Forelimb muscle (tissue), 1 donor: ENCODE measurements at places on chromosomes 4 and X.

DNA sequence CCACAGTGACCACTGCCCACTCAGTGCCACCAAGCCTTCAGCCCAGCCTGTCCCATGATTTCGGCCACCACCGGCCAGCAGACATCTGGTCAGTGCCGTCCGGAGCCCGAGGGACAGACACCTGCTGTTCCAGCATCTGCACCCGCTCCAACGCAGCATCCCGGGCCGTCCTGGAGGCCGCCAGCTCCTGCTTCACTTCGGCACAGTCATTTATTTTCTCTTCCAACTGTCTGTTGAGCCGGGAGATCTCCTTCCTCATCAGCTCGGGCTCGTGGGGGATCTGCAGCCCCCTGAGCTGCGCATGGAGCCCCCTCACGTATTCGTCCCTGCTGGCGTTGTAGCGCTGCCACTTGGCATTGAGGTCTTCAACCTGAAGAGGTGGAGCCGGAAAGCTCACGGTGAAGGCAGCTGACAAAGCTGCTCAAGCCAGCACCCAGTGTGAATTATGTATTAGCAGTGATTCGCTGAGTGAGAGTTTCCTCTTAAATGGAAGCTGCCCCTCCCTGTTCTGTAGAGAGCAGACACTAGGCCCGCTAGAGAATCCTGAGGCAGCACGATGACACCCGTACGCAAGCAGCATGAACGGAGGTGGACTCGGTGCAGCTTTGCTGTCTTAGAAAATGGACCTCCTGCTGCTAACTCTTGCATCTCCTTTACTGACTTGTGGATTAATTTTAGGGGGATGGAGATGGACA lies 11.4 kb downstream of the TNIP2 start:
- DNase-seq = no peak

DNA sequence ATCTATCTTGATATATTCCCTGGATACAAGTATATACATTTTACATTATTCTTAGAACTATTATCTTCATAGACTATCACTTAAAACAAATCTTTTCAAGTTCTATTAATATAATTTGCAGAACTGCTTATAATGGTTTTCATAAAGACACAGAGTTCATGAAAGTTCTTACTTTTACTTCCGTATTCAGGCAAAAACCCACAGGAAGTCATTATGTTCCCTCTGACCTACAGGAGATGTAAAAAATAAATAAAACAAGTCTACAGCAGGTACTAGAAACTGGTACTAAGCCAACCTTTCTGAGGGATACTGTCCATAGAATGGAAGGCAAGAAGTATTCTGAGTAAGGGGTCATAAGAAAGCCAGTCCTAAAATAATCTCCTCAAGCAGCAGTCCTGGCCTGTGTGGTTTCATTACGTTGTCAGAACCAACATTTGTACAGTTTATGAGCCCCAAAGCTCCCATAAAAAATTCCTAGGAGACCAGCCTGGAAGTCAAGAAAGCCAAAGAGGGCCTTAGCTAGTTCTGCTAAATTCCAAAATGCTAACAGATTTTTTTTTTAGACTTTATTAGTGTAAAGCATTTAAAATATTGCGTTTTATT lies 68.6 kb downstream of the CAMK2D start:
- no peak for DNase-seq

DNA sequence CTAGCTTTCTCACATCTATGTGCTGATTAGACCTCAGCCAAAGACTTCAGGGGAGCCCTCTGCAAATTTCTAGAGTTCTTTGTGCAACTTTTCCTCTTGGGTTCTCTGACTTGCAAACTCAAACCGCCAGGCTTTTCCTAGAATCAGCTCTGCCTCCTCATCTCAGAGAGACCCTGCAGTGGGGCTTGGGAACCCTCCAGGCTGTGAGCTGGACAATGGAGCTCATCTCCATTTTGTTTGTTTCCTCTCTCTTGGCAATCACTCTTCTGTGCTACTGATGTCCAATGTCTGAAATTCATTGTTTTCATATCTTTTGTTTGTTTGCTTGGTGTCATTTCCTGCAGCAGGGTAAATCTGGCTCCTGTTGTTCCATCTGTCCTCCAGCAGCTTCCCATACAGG lies 33.0 kb downstream of the GYPB start:
- DNase-seq = no peak

DNA sequence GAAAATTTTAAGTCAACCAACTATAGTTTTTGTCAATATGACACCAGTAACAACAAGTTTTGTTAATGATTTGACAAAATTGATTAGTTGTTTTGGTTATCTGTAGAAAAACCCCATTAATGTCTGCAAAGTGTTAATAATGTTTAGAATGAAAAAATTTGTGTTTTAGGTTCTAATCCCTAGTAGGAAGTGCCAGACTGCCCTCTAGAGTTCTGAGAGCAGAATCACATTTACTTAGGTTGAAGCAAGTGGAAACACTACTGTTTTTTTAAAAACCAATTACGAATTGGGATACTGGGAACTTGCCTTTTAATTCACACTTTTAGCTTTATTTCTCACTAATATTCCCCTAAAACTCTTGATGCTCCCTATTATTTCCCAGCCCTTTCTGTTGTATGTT lies 101.1 kb upstream of the CYLC1 start:
- no peak for DNase-seq

GRCh38 chr4:121339307-121339706 lies 41.5 kb downstream of the QRFPR start:
- no peak for DNase-seq

GRCh38 chrX:67004451-67004850 lies 365.6 kb upstream of the EDA2R start:
- DNase-seq = no peak

- no peak for DNase-seq
Measured at GRCh38 chr4:37981844-37982720, 21.9 kb downstream of the PTTG2 start.

DNA sequence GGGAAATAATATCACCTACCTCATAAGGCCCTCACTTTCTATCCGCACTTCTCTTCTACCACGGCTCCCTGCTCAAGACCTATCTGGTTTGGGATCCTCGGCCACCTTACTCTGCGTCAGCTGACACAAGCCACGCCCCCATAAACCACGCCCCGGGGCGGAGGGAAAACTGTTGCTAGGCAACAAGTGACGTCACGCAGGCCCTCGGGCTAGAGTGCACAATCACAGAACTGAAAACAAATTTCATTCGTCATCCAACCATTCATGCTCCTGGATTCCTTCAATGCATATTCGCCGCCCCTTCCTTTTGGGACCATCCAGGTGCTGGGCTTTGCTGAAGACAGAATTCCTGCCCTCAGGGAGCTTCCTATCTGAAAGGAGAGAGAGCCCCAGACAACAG lies 66.3 kb downstream of the SMC1A start:
- DNase-seq = no peak

- no peak for DNase-seq
Measured at GRCh38 chr4:80264825-80265224, 1.6 kb upstream of the FGF5 start.

DNA sequence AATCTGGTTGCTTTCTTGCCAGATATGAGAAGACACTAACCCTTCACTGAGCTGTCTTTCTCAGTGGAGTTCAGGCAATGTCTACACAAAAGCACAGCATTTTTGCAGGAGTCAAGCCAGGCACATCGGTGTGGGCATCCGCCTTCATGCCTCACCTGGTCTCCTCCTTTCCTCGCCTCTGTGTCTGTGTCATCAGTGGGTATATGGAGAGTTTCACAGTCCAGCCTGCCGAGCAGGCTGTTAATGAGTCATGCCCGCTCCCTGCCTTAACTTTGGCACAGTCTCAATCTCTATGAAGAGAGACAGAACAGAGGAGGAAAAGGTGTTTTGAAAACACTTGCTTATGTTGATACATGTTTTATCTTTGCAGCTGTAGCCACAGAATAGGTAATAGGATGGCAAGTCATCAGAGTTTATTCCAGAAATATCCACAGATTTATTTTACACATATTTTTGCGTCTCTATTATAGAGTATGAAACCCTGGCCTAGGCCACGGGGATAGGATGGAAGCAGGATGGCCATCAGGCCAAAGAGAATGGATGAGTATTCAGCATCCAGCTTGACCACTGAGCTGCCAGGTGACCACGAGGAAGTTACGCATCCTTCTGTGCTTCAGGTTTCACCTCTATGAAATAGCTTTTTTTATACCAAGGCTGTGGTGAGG lies 32.8 kb upstream of the MAML3 start:
- DNase-seq = no peak

DNA sequence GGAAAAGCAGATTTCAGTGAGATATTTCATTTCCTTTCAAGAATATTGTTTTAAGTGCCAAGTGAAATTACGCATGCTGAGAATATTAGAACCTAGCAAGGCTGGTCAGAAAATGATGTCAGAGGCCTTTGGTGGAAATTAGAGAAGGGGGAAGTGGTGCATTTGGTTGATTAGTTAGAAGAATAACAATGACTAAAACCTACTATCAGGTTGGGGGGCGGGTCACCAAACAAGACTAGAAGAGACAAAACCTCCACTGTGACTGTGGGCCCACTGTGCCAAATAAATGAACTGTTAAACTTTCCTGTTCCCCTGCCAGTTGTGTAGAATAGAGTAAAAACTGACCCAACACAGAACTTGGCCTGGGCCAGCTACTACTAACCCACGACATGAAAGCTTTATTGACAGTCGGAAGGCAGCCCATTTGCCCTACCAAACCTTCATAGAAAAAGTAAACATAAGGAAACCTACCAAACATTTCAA lies 2.9 kb downstream of the RAPGEF2 start:
- DNase-seq = no peak

GRCh38 chr4:26947318-26947717 lies 86.7 kb downstream of the STIM2 start:
- no peak for DNase-seq

DNA sequence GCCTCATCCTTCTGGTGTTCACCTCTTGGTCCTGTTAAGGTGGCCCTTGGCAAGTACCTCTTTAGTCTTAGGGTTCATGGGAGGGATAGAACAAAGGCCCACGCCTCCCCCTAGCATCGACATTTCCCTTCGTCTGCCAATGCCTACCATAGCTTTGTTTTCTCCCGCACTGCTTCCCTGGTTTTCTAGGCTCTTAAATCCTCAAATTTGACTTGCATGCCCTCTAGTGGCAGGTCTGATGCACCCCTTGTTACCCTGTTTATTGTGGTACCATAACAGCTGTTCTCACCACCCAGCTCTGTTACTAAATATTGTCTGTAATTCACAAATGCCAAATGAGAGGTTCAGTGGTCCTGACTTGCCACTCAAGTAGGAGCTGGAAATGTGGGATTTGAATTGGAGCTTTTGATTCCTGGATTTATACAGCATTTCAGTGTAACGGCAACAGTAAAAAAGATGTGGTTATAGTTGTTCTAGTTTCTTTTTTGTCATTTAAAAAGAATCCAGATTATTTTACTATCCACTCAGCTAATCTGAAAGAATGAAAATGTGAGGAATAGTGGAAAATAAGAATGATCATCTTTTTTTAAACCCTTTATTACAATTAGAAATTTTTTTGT lies 100.1 kb downstream of the REPS2 start:
- no peak for DNase-seq

- DNase-seq = no peak
Measured at GRCh38 chrX:153495903-153496589, 1.3 kb downstream of the BGN start.

GRCh38 chr4:3644849-3645627 lies 112.8 kb upstream of the LRPAP1 start:
- DNase-seq = no peak

GRCh38 chr4:11602606-11603340 lies 174.1 kb upstream of the HS3ST1 start:
- DNase-seq = no peak

DNA sequence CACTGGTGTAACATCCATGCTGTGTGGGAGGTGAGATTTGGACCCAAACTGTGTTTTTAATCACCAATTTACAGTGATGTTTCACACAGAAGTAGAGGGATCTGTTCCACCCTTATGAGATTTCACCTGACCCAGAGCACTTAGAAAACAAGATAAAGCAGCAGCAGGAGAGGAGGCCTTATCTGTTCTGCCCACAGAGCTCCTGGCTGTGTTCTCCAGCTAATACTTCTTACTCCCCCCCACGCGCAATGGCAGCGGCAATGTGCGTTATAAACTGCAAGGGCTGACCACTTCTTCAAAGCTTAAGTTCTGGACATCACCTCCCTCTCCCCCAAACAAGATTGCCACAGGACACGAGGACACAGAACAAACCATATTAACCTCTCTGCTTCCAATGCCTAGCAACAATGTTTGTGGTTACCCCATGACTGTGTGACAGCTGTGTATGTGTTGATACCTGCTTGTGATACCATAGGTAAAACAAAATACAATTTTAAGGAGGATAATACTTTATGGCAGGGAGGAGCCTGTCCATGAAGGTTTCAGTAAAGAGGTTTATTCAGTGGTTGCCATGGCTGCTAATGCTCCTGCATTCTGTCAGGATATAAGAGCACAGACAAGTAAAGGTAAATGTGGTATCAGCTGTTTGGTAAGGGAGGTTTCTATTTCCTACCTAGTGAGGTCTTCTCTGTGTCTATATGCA lies 210.0 kb downstream of the SOWAHB start:
- DNase-seq = no peak

- no peak for DNase-seq
Measured at GRCh38 chr4:146269228-146269653, 54.9 kb downstream of the REELD1 start.

DNA sequence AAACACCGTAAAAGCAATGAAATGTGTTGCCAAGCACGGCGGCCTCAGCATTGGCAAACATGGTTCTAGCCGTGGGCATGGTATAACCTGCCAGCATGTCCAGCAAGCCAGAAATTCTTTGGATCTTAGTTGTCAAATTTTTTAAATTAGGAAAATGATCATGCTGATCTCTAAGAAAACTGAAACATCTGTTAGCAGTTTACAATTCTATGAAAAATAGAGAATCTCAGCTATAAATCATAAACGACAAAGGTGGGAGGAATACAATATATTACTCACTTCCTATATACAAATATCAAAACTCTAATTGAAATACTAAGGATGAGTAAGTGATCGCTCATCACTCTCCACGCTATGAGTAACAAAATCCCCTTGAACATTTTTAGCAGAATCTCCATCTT lies 130.3 kb downstream of the ADGRA3 start:
- no peak for DNase-seq

GRCh38 chr4:3529363-3529762 lies 2.9 kb downstream of the LRPAP1 start:
- no peak for DNase-seq

- no peak for DNase-seq
Measured at GRCh38 chr4:4868758-4869723, 9.6 kb downstream of the MSX1 start.

GRCh38 chr4:29948858-29949257 lies 771.3 kb upstream of the PCDH7 start:
- no peak for DNase-seq

GRCh38 chr4:186979961-186980745 lies 256.5 kb upstream of the FAT1 start:
- DNase-seq = no peak

DNA sequence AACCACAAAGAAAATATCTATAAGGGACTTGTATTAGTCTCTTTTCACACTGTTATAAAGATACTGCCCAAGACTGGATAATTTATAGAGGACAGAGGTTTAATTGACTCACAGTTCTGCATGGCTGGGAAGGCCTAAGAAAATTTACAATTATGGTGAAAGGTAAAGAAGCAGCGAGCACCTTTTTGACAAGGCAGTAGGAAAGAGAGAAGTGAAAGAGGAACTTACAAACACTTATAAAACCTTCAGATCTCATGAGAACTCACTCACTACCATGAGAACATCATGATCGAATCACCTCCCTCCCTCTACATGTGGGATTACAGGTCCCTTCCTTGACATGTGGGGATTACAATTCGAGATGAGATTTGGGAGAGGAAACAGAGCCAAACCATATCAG lies 856.0 kb downstream of the TRAM1L1 start:
- no peak for DNase-seq

- no peak for DNase-seq
Measured at GRCh38 chrX:150088766-150089518, 150.7 kb upstream of the EOLA2 start.
